B cell (primary cell): ENCODE measurements at places on chromosomes 7 and 10. TPM values are rescaled to one million over a fixed set of nuclear protein-coding genes. Genes with fewer than 3 reads are reported as not detected.

DNA sequence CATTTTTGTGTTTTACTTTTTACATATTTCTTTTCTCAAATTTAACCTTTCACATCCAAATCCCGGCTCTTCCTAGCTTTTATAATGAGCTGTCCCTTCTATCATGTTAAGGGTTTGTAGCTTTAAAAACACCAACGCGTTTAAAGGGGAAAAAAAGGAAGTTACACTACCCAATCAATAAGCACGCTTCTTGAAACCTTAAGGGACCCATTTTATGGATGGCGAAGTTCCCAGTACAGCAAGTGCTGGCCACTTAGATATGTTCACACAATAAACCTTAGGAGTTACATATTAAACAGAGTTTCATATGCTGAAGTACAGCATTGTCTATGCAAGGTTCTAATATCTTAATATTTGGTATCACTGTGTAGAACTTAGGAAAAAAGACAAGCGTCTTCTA is 1.8 kb downstream of the GNG11 start:
- peaks cover 13% of the 10 kb centered on the region for H3K4me1 ChIP-seq
- H3K36me3 ChIP-seq = no peaks in the 10 kb centered on the region
- H3K27me3 ChIP-seq = peaks cover 6% of the 10 kb centered on the region
- H3K4me3 ChIP-seq = no peak overlapping the region
- no peak for DNase-seq

GNAT3 gene
- not detected in 2 replicates for total RNA-seq

GRCh38 chr10:76088980-76089379 is 657.6 kb downstream of the LRMDA start:
- no peaks in the 10 kb centered on the region for H3K4me1 ChIP-seq
- no peak for DNase-seq
- no peak overlapping the region for H3K27ac ChIP-seq

GRCh38 chr7:25653384-25653783 is 425.1 kb upstream of the NPVF start:
- no peak overlapping the region for H3K27ac ChIP-seq
- no peak overlapping the region for H3K4me3 ChIP-seq
- H3K36me3 ChIP-seq = no peaks in the 10 kb centered on the region
- no peaks in the 10 kb centered on the region for H3K27me3 ChIP-seq
- peaks cover 15% of the 10 kb centered on the region for H3K4me1 ChIP-seq

DNA sequence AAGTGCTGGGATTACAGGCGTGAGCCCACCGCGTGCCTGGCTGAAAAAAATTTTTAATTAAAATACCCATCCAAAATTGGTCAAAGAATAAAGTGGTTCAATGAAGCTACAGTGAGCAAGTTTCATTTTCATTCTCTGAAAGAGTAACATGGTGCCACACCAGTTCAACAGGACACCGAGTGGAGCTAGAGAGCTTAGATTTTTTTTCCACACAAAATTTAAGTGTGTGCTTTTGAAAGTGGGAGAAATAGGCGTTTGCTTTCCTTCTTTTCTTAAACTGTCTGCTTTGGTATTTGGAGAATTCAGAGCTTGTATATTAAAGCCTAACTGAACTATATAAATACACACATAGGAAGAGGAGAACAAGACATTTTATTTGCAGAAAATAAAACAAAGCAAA is 43.4 kb downstream of the BPGM start:
- DNase-seq = no peak
- H3K4me1 ChIP-seq = no peaks in the 10 kb centered on the region
- no peaks in the 10 kb centered on the region for H3K36me3 ChIP-seq
- peaks cover 7% of the 10 kb centered on the region for H3K27me3 ChIP-seq

HIP1 gene
- 16.7 and 20.8 TPM in 2 replicates for total RNA-seq

DNA sequence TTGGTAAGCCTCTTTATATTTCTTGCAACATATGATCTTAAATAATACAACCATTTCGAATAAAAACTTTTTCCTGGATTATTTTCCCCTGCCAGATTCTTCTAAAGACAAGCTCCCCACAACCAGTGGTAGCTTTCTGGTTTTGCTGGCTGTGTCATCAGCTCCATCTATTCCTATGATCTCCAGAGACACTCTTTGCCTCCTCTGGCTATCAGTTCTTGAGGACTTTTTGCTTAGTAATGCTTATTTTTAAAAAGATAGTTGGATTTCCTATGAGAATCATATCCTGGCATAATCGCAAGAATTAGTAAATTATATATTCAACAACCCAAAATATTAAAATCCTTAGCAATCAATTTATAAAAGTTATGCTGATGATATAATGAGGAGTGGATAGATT is 103.8 kb upstream of the SLC26A5 start:
- H3K36me3 ChIP-seq = no peaks in the 10 kb centered on the region
- no peak overlapping the region for H3K4me3 ChIP-seq
- H3K27ac ChIP-seq = no peak overlapping the region
- peaks cover 3% of the 10 kb centered on the region for H3K27me3 ChIP-seq

DNA sequence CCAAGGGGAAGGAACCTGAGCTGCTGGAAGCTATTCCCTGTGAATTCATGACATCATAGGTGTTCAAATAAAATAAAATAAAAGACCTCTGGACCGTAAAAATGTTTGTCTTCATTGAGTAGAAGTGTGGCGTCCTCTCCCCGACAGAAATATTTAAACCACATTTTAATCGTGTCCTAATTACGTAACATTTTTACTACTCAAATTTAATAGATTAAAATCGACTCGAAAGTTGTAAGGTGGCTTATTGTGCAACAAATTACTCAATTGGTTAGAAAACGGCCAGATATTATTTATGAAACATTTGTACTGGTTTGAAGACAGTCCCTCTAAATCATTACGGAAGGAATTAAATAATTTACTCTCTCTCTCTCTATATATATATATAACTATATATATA is 15.5 kb upstream of the NCAPG2 start:
- H3K36me3 ChIP-seq = no peaks in the 10 kb centered on the region
- no peak for DNase-seq
- no peak overlapping the region for H3K4me3 ChIP-seq
- H3K4me1 ChIP-seq = peaks cover 3% of the 10 kb centered on the region
- H3K27me3 ChIP-seq = no peaks in the 10 kb centered on the region

DNA sequence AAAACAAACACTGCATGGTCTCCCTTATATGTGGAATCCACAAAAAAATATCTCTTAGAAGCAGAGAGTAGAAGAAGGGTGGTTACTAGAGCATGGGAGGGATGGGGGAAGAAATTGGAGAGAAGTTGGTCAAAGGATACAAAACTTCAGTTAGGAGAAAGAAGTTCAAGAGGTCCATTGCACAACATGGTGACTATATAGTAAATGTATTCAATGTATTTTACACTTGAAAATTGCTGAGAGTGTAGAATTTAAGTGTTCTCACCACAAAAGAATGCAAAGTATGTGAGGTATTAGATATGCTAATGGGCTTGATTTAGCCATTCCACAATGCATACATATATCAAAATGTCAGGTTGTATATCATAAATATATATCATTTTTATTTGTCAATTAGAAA is 232.0 kb upstream of the CELF2 start:
- H3K27me3 ChIP-seq = no peaks in the 10 kb centered on the region
- H3K27ac ChIP-seq = no peak overlapping the region
- DNase-seq = no peak

DNA sequence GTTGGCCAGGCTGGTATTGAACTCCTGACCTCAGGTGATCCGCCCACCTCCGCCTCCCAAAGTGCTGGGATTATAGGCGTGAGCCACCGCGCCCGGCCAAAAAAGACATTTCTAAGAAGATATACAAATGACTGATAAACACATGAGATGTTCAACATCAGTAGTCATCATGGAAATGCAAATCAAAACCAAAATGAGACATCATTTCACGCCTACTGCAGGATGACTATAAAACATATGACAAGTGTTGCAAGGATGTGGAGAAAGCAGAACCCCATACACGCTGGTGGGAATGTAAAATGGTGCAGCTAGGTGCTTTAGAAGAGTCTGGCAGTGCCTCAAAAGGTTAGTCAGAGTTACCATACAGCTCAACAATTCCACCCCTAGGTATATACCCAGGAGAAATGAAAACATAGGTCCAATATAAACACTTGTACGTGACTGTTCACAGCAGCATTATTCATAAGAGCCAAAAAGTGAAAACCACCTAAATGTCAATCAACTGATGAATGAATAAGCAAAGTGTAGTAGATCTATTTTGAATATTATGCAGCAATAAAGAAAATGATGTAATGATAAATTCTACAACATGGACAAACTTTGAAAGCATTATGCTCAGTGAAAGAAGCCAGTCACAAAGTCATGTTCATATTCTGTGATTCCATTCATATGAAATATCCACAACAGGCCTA is 24.5 kb downstream of the TMEM209 start:
- no peaks in the 10 kb centered on the region for H3K27me3 ChIP-seq
- H3K27ac ChIP-seq = no peak overlapping the region
- no peak for DNase-seq
- H3K36me3 ChIP-seq = peaks cover 14% of the 10 kb centered on the region
- H3K4me3 ChIP-seq = no peak overlapping the region

- no peaks in the 10 kb centered on the region for H3K4me1 ChIP-seq
- no peaks in the 10 kb centered on the region for H3K27me3 ChIP-seq
- H3K27ac ChIP-seq = no peak overlapping the region
- no peak overlapping the region for H3K4me3 ChIP-seq
- no peaks in the 10 kb centered on the region for H3K36me3 ChIP-seq
- no peak for DNase-seq
Measured at GRCh38 chr7:69358163-69358821, 240.0 kb upstream of the AUTS2 start.

CDHR1 gene
- 1.3 and 1.7 TPM in 2 replicates for total RNA-seq

GRCh38 chr10:114167985-114168384 is 6.0 kb downstream of the CCDC186 start:
- no peak for DNase-seq
- H3K27me3 ChIP-seq = no peaks in the 10 kb centered on the region
- peaks cover 5% of the 10 kb centered on the region for H3K36me3 ChIP-seq
- no peak overlapping the region for H3K27ac ChIP-seq

GRCh38 chr7:2734751-2735571 is 47.0 kb downstream of the AMZ1 start:
- no peak overlapping the region for H3K27ac ChIP-seq
- peaks cover 41% of the 10 kb centered on the region for H3K4me1 ChIP-seq
- H3K4me3 ChIP-seq = peak overlapping the region; percentile 12
- DNase-seq = peak; percentile 54
- H3K27me3 ChIP-seq = no peaks in the 10 kb centered on the region
- no peaks in the 10 kb centered on the region for H3K36me3 ChIP-seq

GRCh38 chr10:73999703-74000102 is 1.8 kb downstream of the VCL start:
- no peak overlapping the region for H3K27ac ChIP-seq
- DNase-seq = no peak
- H3K4me3 ChIP-seq = peak overlapping the region; percentile 96
- H3K27me3 ChIP-seq = no peaks in the 10 kb centered on the region

- H3K27ac ChIP-seq = no peak overlapping the region
- no peaks in the 10 kb centered on the region for H3K36me3 ChIP-seq
- no peaks in the 10 kb centered on the region for H3K4me1 ChIP-seq
- no peak for DNase-seq
- no peaks in the 10 kb centered on the region for H3K27me3 ChIP-seq
Measured at GRCh38 chr7:31986878-31987518, 83.2 kb downstream of the PDE1C start.

- peaks cover 6% of the 10 kb centered on the region for H3K4me1 ChIP-seq
- no peak overlapping the region for H3K4me3 ChIP-seq
- H3K27me3 ChIP-seq = peaks cover 11% of the 10 kb centered on the region
- peaks cover 4% of the 10 kb centered on the region for H3K36me3 ChIP-seq
- no peak overlapping the region for H3K27ac ChIP-seq
- DNase-seq = no peak
Measured at GRCh38 chr10:89215511-89215910, 8.4 kb upstream of the CH25H start.

SKIDA1 gene
- total RNA-seq = 0.10 TPM in 1 of 2 replicates, not detected in the other

DNA sequence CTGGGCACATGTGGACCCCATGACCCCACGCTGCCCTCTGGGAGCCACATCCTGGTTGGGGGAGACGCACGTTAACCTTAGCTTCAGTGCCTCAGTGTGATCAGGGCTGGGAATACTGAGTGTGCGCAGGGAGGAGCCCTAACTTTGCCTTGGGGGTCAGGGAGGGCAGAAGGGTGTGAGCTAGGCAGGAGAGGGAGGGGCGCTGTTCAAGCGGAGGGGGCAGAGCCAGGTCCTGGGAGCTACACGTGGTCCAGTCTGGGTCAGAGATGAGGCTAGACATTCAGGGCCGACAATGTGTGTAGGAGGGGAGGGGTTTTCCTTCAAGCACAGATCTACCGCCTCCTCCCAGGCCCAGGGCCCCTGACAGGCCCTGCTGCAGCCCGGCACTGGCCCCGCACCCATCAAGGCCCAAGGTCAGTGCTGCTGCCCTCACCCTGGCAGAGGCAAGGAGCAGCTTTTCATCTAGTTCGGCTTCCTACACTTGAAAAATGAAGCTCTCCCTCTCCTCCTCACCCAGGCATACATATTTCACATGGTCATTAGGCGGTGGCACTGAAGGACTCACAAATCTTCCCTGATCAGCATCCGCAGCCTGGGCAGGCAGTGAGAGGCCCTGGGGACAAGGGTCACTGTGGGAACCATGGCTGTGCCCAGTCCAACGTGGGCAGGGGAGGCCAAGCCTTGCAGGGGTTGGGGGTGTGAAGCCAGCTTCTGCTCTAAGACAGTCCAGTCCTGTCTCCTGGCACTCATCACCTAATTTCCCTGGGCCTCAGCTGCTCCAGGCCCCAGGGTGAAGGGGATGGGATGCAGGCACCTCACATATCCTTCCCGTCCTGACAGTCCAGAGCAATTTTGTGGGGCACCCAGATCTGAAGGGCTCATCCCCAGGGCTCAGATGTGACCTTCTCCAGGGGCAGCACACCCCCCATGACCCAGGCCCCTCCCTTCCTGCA is 47.3 kb downstream of the C10orf105 start:
- H3K27ac ChIP-seq = no peak overlapping the region
- DNase-seq = no peak
- no peaks in the 10 kb centered on the region for H3K36me3 ChIP-seq
- H3K4me3 ChIP-seq = no peak overlapping the region
- no peaks in the 10 kb centered on the region for H3K27me3 ChIP-seq
- H3K4me1 ChIP-seq = peaks cover 10% of the 10 kb centered on the region

ZNF273 gene
- total RNA-seq = 12.6 and 12.7 TPM in 2 replicates

- H3K4me1 ChIP-seq = no peaks in the 10 kb centered on the region
- no peaks in the 10 kb centered on the region for H3K27me3 ChIP-seq
- no peak overlapping the region for H3K4me3 ChIP-seq
- no peak for DNase-seq
- no peak overlapping the region for H3K27ac ChIP-seq
Measured at GRCh38 chr10:77770081-77770867, 132.7 kb upstream of the KCNMA1 start.

- H3K27me3 ChIP-seq = peaks cover 13% of the 10 kb centered on the region
- H3K4me1 ChIP-seq = no peaks in the 10 kb centered on the region
- H3K27ac ChIP-seq = no peak overlapping the region
- no peaks in the 10 kb centered on the region for H3K36me3 ChIP-seq
- no peak for DNase-seq
Measured at GRCh38 chr7:118152149-118152548, 31.8 kb upstream of the LSM8 start.

DNA sequence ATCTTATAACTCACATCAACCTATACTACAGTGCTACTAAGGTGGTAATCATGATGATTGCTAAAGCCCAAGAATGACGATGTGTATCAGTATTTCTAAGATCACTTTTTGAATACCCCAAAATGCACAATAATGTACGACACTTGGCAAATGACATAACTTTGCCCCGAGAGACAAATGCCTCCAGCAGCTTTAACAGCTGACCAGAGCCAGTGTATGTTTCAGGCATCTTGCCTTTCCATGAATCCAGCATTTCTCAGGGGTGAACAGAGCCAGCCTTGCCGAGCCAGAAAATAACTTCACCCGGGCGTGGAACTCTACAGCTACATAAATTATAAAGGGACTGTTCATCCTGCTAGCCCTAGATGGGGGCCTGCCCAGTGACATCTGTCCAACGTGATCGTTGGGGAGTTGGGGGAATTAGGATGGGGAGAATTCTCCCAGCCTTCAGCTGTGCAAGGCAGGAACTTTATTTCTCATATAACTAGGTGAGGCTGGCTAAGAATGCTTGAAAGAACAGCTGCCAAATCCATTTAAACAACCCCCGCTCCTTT is 1.8 kb downstream of the IGFBP3 start:
- H3K27me3 ChIP-seq = no peaks in the 10 kb centered on the region
- H3K4me1 ChIP-seq = peaks cover 23% of the 10 kb centered on the region
- DNase-seq = no peak
- no peak overlapping the region for H3K4me3 ChIP-seq
